PC-3 (cell line): ENCODE measurements at places on chromosomes 7 and 10. TPM values are rescaled to one million over a fixed set of nuclear protein-coding genes. Genes with fewer than 3 reads are reported as not detected.
A peak's percentile ranks its signal among the peaks of the same experiment; 100 is the strongest.

Gene ZNF680
- total RNA-seq: 4.3 and 8.8 TPM in 2 replicates

Gene SLC16A12
- total RNA-seq: not detected in 2 replicates

Gene LEP
- total RNA-seq: not detected in 2 replicates

Gene NRCAM
- not detected in 2 replicates for total RNA-seq

Gene UROS
- 45.6 and 50.6 TPM in 2 replicates for total RNA-seq

Gene DGKI
- 0.52 TPM in 1 of 2 replicates, not detected in the other for total RNA-seq

Gene GPR85
- total RNA-seq: not detected in 2 replicates

DNA sequence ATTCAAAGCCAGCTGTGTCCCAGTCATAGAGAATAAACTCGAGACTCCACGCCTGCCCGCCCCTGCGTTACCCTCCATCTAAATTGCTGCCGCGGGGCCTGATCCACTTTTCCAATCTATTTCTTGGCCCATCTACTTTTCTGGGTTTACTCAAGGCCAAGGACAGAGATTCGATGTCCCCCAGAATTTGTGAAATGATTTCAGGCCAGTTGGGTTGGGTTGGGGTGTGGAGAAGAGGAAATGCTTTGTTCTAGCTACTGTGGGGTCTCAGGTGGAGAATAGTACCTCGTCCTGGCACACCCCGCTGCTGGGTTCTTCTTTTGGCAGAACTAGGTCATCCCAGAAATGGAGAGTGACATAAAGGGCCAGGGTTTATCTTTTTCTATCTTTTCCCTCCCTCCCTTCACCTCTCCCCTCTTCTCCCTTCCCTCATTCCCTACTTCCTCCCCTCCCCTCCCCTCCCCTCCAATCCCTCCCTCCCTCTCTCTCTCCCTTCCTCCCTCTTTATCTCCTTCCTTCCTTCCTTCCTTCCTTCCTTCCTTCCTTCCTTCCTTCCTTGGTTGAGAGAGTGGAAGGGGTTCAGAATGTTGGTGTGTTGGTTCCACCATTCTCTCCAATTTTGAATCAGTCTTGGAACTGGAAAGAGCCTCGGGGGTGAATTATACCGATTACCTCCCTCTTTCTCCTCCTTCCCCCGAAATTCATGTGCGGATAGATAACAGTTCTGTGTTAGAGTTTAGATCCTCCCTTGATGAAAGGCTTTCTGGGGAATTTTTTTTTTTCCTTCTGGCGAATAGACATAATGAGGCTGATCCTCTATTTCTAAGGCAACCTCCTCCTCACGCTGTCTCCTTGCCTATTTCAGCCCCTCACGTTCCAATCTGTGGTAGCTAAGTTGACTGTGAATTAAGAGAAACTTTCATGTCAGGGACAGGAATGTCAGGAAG lies 1.2 kb upstream of the TMEM229A start:
- DNase-seq: no peak

DNA sequence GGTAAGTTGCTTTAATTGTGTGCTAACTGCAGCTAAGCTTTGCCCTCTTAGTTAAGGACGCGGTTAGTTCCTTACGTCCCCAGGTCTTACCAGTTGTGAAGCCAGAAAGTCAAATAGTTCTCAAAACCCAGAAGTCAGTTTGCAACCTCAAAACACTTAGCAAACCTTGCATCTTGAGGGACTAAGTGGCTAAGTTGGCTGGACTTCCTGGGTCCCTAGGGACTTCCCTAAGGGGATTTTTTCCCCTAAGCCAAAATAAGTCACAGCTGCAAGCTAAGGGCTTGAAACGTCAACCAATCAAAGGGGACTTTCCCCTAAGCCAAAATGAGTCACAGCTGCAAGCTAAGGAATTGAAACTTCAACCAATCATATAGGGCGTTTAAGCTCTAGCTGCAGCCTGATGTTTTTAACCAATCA lies 36.2 kb upstream of the HECW1 start:
- no peak for DNase-seq

DNA sequence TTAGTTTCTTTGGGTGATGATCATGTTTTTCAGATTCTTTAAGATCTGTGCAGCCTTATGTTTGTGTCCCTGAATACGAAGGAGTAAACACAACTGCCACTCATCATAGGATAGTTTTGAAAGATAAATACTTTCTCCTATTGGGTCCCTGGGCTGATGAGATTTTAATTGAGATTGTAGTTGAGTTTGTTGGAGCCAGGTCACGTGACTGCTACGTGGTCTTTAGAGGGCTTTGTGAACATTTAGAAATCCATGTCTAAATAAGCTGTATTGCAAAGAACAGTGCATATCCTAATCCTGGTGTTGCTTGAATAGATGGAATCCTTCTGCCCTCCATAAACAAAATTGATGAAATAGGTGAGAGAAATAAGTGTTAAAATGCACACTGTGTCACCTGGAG lies 17.4 kb upstream of the ZNF716 start:
- no peak for DNase-seq

GRCh38 chr7:139763330-139763729 lies 14.5 kb downstream of the HIPK2 start:
- no peak for DNase-seq

DNA sequence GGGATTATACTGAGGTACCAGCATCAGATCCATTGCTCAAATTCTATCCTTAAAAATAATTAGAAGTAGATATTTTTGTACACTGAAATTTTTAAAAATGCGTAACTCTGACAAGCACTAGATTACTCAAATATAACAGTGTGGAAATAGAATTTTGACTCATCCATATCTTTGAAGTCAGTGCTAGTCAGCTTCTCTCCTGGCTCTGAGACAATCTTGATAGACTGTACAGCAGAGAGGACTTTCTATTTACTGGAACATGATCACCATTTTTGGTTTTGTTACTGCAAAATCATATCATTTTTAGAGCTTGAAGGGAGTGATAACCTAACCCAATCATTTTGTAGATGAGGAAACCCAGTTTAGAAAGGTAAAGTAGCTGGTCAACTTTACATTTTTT lies 195.0 kb downstream of the MTERF1 start:
- no peak for DNase-seq

- no peak for DNase-seq
Measured at GRCh38 chr7:135208102-135208793, 3.1 kb downstream of the WDR91 start.

- DNase-seq: no peak
Measured at GRCh38 chr7:38934051-38934450, 25.1 kb upstream of the VPS41 start.

GRCh38 chr10:133295426-133296320 lies 13.0 kb downstream of the TUBGCP2 start:
- no peak for DNase-seq

- peak; percentile 94 for DNase-seq
Measured at GRCh38 chr10:104117839-104118323, 4.1 kb upstream of the SFR1 start.

DNA sequence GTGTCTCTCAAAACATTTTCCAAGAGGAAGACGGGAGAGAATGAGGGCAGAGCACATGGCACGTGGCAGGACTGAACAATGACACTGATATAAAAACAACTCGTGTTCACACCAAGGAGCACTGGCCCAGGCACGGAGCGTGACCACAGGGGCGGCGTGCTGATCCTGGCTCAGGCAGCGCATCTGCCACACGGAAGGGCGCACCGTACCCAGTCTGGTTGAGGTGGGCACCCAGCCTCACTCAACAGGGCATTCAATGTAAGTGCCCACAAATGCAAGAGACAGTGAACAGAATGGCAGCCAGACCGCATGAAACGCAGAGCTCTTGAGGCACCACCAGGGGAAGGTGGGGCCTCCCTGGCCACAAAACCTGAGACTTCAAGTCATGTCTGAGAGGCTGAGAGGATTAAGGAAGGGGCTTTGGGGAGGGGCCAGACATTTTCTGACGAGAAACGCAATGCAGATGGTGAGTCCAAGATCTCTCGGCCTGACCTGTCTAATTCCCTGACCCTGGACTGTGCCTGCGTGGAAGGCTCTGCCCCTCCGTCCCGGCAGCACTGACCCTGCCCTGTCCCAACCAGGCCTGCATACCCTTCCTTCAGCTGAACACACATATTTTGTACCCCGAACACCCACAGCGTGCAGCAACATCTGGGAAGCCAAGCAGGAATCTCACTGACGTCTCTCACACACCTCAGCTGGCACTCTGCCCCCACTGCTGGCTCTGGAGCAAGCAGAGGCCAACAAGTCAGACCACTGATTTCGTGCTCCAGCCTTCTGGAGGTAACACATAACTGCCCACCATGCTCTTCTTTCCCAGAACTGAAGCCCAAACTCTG lies 35.5 kb downstream of the VOPP1 start:
- DNase-seq: no peak

DNA sequence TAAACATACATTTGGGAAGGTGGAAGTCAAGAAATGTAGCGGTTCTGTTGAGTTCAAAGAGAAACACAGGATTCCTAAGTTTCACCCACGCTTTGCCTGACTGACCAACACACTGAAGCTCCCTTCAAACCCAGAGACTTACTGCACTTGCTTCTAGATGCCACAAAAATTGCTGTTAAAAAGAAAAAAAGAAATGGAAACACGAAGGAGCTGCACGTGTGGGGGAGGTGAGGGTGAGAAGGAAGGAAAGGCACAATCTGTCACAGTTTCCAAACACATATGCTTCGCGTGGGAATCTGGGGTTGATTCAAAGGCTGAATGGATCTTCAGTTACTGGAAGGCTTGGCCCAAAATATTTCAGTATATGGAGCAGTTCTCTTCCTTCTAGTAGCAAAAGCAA lies 495.6 kb downstream of the DNAJB6 start:
- no peak for DNase-seq

- DNase-seq: no peak
Measured at GRCh38 chr7:8601121-8601520, 167.7 kb downstream of the NXPH1 start.

- DNase-seq: no peak
Measured at GRCh38 chr7:97450516-97450915, 281.4 kb upstream of the TAC1 start.

DNA sequence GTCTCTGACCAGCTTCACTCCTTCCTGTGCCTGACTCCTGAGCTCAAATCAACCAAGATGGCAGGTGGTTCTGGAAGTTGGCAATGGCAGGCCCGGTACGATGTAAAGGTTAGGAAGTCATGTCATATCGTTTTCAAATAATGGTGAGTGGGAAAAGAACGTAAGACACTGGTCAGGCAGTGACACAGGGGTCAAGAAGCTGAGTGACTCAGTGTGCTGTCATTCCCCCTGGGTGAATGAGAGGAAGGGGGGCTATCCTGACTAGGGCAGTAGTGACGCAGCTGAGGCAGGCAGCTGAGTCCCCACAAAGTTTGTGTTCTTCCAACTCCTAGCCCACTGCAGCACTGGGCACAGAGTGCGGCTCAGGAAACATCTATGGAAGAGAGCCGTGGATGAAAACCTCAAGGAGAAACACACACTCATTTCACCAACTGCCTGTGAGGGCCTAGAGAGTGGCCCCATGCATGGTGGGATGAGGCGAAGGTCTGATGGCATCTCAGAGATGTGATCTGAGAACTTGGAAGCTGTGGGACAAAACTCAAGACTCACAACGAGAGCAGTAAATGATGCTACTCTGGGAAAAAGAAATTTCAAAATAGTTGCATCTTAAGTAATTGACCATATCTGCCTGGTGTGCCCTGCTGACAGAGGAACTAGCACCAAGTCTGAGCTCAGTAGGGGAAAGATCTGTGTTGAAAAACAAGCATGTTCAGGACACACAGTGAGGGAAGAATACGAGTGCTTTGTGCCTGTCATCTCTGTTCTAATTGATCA lies 23.2 kb downstream of the CREB3L2 start:
- peak; percentile 92 for DNase-seq

GRCh38 chr10:43125274-43125845 lies 12.9 kb upstream of the CSGALNACT2 start:
- no peak for DNase-seq

GRCh38 chr10:14751014-14751896 lies 23.4 kb downstream of the FAM107B start:
- DNase-seq: no peak
